ENCODE measurements at places on chromosomes 6 and 20. TPM values are rescaled to one million over a fixed set of nuclear protein-coding genes. Genes with fewer than 3 reads are reported as not detected.

DNA sequence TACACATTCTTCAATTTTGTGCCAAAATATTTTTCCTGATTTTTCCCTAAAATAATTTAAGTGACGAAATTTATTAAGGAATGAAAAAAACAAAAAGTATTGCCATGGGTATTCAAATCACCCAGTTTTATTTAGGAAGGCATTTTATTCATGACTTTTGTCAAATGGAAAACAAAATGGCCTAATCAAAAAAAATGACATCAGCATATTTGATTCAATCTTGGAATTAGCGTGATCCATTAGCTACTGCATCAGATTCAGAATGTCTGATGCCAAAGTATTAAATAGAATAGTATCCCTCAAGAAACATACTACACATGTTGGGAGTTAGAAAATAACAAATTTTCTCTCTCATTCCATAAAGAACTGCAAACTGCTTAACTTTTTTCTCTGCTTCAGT, 129.2 kb downstream of the TRDN start:
- no peak for DNase-seq

DNA sequence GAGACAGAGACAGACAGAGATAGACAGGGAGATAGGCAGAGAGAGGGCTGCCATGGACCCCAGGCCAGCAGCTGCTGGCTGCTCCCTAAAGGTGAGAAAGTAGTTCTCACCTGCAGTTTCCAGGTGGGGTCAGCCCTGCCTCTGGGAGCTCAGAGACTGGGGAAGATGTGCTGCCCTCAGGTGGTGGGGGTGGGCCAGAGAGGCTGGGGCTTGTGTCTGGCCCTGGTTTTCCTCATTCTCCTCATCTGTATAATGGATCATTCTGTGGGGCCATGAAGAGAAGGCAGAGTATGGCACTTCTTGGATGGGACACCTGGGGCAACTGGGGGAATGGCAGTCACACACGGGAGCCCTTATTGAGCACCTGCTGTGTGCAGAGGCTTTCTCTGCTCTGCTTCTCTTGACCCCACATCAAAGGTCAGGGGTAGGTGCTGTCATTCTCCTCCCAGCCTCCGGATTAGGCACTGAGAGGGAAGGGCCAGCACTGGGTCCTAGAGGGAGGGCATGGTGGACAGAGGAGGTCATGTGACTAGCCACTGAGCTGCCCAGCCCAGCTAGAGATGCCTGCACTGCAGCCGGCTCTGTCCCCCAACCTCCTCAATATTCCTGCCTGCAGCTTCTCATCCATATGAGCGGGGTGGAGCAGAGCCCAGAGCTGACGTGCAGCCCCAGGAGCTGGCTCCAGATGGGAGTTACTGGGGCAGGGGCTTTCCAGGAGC, 4.1 kb downstream of the ANGPT4 start:
- DNase-seq, result no peak

GRCh38 chr20:62979310-62979709, 26.8 kb downstream of the SLC17A9 start:
- no peak for DNase-seq

DNA sequence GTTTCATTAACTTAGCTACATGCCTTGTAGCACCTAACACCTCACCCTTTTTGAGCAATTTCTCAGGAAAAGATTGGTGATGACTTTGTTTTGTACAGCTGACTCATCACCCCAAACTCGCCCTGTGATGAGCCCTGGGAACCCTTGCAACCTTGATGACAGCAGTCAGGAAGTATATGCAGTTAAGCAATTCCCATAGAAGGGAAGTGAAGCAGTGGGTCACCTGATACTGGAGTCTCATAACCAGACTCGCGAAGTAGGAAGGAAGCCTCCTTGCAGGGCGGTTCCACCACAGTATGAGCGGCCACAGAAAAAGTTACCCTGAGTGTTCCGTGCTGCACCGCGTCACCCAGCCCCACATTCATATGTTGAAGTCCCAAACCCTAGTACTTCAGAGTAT, 82.0 kb upstream of the EDN1 start:
- no peak for DNase-seq

GRCh38 chr6:19812512-19813119, 24.6 kb upstream of the ID4 start:
- no peak for DNase-seq

DNA sequence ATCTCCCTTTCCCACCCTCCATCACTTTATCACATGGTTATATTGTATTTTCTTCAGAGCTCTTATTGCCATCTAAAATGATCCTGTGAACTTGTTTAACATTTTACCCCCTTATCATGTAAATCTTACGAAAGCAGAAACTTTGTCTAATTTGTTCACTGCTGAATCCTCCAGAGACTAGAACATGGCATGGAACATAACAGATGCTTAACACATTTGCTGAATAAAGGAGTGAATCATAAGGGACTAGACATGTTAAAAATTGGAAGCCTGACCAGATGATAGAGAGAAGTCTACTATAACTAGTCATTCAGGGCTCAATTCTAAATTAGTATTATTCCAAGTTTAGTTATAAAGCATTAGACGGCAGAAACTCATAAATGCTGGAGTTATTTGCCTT, 73.3 kb downstream of the MAN1A1 start:
- no peak for DNase-seq

The NPEPL1 gene
- polyA plus RNA-seq, result 47.8 TPM

The SYNGAP1 gene
- polyA plus RNA-seq, result 25.8 TPM

The SRMS gene
- 0.24 TPM for polyA plus RNA-seq

The EYA2 gene
- 0.76 TPM for polyA plus RNA-seq

Measured in right renal pelvis (tissue), 4 donors.